ENCODE measurements at places on chromosomes 16 and 17. TPM values are rescaled to one million over a fixed set of nuclear protein-coding genes. Genes with fewer than 3 reads are reported as not detected.
A peak's percentile ranks its signal among the peaks of the same experiment; 100 is the strongest.

The PRAC2 gene
- total RNA-seq, result not detected

- DNase-seq, result no peak
These were observed 11.6 kb downstream of the ST6GALNAC1 start for GRCh38 chr17:76631821-76632565.

DNA sequence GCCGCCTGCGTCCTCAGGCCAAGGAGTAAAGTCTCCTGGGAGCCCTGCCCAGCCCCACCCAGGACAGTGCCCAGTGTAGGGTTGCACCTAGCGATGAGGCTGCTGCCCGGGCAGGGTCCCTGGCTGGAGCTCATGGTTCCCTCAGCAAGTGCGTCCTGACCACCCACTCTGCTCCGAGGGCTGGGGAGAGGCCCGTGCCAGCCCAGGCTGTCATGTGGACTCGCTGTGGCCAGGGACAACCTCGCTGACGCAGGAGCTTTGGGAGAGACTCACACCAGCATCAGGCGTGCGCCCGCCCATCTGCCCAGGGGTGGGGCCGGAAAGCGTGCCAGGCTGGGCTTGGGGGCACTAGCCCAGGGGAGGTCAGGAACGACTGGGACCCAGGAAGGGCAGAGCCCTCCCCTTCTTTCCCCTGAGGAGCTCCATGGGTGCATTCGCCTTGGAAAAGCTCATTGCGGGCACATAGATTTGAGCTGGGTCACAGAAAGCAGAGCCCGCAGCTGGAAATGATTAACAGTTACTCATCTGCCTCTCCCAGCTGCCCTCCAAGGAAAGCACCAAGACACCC, 19.7 kb downstream of the DPEP1 start:
- DNase-seq, result no peak

DNA sequence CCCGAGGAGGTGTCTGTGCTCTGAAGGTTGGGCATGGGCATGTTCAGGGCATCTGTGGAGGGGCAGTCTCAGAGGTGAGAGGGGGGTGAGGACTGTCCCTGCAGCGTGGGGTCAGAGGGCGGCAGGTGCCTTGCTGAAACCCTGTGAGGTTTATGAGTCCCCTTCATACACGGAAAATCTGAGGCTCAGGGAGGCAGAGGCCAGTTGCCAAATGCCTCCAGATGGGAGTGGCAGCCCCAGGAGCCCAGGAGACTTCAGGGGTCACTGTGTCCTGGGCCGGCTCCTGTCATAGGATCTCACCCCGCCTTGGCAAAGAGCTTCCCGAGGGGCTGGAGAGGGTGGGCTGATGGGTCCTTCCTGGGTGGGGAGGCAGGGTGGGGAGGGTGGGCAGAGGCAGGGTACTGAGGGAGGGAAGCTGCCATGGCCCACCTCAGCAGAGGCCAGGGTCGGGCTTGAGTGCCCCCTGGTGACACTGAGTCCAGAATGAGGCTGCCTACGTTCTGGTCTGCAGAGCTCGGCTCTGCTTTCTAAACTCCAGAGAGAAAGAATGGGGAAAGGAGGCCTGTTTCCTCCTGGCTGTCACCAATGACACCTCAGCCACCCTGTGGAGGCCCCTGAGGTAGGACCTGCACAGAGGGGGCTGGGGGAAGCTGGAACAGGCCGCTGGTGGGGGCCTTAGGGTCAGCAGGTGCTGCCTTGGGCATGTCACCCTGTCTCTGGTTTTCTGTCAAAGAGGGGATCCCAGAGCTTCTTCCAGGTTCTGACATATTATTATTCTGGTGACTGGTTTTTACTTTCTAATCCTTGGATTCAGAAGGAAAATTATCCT, 1.1 kb downstream of the LGALS9 start:
- peak; percentile 36 for DNase-seq

DNA sequence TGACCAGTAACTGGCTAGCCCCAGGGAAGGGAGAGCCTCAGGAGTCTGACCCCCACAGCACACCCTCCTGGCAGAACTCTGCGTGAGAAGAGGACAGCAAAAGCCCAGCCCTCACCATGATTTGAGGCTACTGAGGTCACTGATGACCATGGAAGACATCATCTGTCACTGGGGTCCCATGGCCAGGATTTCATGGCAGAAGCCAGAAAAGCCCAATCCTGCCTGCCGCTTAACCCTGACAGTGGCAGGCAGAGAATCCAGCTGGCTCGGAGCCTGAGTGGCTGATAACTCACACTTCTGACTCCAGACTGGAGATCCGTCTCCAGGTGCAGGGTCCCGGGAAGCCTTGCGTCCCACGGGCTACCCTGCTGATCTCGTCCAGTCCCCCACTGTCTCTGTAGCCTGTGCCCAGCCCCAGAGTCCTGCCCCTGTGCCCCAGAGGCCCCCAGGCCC, 17.5 kb downstream of the GRIN2C start:
- no peak for DNase-seq

DNA sequence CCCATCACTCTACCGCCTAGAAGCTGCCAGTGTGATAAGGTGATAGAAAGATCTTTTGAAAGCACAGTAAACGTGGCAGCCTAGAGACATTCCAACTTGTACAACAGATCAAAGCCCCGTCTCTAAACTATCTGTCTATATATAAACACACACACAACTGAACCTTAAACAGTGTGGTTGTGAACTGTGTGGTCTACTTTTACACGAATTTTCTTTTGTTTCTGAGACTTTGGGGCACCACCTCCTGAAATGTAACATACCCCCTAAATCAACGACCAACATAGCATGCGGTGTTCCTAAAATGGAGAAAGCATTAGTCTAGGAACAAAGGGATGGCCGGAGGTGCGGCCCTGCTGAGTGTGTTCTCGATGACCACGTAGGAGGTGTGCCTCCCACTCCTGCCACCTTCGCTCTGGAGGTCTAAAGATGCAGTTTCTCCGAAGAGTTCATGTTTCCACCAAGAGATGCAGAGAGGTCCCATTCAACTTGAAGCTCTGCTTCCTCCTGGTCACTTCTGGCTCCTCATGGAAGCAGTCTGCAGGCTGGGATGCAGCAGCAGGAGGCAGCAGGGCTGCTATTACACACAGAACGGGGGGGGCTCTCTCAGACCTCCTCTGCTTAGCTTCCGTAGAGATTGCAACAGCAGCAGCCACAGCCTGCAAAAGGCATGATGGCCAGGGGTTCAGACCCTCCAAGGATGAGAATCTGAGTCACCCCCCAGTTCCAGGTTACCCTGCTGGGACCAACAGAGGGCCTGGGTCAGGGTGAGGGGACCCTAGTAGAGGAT, 22.6 kb upstream of the USP10 start:
- DNase-seq, result no peak

The DUXB gene
- total RNA-seq, result not detected

- no peak for DNase-seq
These were observed 6.4 kb upstream of the CYTH1 start for GRCh38 chr17:78788451-78788850.

DNA sequence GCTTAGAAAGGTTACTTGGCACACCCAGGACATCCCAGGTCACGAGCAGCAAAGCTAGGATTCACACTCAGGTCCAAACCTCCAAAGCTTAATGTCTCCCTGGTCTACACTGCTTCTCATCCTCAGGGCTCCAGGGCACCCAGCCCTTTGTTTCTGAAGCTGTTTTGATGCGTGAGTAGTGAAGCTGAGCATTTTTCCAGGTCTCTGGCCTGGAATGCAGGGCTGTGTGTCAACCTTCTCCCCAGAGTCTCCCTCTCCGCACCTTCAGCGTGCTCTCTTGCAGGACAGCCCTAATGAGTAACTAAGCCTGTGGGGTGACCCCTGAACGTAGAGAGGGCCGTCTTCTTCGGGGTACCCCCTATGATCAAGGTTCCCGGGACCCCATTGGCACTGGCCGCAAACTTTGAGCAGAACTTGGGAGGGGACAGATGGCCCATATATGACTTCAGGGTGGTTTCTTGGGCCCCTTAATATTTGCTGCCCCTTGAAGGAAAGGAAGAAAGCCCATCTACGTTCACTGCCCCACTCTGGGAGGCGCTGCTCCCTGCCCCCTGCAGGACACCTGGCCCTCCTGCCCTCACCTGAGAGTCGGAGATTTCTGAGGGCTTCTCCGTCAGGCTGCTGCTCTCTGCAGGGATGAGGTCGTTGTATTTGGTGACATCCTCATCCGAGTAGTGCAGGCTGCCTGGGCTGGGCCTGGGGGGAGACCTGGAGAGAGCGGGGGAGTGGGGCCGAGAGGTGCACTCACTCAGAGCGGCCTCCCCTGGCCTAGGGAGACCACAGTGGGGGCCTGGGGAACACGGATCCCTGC, 36.4 kb upstream of the CDC42EP4 start:
- DNase-seq, result no peak

DNA sequence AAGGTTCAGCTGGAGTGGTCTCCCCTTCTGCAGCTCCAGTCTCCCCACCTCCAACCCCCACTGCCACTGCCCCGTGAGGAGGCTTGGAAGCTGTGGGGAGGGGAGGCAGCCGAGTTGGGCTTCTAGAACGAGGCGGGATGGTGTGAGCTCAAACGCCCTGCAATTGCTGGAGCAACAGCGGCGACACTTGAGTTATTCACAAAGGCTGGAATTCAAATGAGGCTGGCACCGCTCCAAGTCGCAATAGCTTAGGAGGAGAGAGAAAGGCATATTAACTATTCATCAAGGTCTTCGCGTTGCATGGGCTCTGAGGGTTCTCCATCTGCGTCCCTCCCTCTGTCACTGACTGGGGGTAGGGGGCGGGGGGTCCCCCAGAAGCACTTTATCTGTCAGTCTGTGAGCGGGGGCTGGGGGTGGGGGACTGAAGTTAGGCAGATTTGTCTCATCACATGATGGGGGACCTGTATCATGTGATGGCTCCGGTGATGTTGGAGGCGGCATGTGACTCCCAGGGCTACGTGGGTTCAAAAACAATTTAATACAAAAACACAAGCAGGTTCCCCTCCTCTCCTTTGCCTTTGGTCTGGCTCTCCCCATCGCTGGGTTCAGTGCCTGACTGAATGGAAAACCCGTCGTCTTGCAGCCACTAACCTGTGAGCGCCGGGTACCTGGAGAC, 70.5 kb downstream of the RBBP6 start:
- DNase-seq, result peak; percentile 60

- DNase-seq, result no peak
These were observed 242.1 kb upstream of the TNRC6C start for GRCh38 chr17:77716289-77716926.

The SSTR5 gene
- not detected for total RNA-seq

DNA sequence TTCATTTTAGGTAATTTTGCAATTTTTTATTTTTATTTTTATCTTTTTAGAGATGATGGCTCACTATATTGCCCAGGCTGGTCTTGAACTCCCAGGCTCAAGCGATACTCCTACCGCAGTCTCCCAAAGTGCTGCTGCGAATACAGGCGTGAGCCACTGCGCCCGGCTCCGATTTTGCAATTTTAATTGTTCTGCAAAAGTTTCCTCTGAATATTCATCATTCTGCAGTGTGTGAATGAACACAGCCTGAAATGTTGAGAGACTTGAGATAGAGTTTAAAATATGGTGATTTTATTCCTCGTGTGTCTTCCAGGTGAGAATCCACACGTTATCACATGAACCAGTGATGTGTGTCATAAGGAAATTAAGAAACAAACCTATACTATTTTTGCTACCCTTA, 75.8 kb downstream of the KCNJ12 start:
- no peak for DNase-seq

- DNase-seq, result peak; percentile 15
These were observed 76.7 kb upstream of the DOC2B start for GRCh38 chr17:258045-258734.

The WFDC1 gene
- total RNA-seq, result 18.0 TPM

The CLEC18B gene
- 1.2 TPM for total RNA-seq

The CCL1 gene
- not detected for total RNA-seq

GRCh38 chr16:12896562-12896961, 4.8 kb upstream of the SHISA9 start:
- DNase-seq, result no peak

DNA sequence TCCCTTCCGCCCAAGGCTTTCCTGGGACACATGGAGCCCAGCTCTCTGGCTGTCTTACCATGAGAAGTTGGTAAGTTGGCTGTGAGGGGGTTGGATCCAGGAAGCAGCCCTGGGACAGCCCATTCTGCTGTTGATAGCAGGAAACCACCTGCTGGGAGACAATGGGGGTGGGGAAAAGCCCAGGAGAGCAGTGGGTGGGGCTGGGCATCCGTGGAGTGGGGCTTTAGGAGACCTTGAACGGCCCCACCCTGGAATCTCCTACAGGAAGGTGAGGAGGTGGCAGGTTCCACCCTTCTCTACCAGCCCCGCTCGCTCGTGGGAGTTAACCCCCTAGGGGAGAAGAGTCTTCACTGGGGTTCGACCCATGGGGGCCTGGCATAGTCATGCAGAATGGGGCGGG, 5.8 kb downstream of the TMEM92 start:
- no peak for DNase-seq

The CCL17 gene
- total RNA-seq, result 2.8 TPM

The IRX5 gene
- total RNA-seq, result 23.8 TPM

The SGCA gene
- total RNA-seq, result 9.1 TPM

GRCh38 chr17:79838522-79839274, 542 bp downstream of the CBX4 start:
- DNase-seq, result peak; percentile 70

GRCh38 chr17:49146620-49147306, 14.2 kb downstream of the B4GALNT2 start:
- DNase-seq, result no peak

The CA4 gene
- 72.8 TPM for total RNA-seq

DNA sequence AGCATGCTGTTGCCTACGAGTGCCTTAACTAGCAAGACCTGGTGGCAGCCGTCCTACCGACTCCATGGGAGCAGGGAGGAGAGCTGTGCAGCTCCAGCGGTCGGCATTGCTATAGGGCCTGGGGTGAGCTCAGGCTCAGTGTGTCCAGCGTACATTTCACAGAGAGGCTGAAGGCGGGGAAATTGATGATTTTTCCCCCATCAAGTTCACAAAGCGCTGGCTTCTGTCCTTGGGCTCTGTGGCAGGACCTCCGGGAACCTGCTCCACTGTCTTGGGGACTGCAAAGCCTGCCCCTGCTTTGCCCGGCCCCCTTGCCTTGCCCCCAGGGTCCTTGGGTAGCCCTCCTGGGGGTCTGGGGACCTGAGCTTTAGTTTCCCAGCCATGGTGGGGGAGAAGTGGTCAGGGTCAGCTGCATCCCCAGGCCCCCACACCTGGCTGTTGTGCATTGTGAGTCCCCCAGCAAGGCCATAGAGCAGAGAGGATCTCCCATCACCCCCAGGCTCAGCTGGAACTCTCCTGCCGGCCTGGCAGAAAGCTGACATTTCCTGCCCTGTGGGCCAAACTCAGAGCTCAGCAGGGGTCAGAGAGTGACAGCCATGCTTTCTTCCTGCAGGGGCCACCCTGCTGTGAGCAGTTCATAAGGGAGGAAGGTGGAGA, 3.9 kb upstream of the KCNJ18 start:
- no peak for DNase-seq

The AGRP gene
- total RNA-seq, result 8.5 TPM
